ENCODE measurements at places on chromosomes 12 and 14.

DNA sequence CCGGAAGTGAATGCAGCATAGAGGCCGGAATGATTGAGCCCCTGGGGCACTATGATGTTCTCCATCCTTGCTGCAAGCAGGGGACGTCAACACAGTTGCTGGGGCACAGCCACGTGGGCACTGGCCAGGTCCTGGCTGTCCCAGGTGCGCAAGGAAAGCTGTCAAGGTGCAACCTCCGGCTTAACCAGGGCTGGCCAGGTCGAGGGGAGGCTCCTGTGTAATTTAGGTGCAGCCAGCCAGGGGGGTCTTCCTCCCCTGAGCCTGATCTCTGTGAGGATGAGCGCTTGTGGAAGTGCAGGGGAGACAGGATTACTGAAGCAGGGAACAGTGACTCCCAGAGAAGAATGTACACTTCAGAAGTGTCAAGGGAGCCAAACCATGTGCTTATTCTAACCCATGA lies 852.8 kb upstream of the TMEM132C start:
- DNase-seq, result no peak

- DNase-seq, result no peak
Observed at GRCh38 chr12:122081083-122081696, 2.6 kb downstream of the MLXIP start.

- no peak for DNase-seq
Observed at GRCh38 chr12:94567761-94568160, 82.6 kb downstream of the TMCC3 start.

- no peak for DNase-seq
Observed at GRCh38 chr14:68986926-68987652, 8.0 kb upstream of the ACTN1 start.

DNA sequence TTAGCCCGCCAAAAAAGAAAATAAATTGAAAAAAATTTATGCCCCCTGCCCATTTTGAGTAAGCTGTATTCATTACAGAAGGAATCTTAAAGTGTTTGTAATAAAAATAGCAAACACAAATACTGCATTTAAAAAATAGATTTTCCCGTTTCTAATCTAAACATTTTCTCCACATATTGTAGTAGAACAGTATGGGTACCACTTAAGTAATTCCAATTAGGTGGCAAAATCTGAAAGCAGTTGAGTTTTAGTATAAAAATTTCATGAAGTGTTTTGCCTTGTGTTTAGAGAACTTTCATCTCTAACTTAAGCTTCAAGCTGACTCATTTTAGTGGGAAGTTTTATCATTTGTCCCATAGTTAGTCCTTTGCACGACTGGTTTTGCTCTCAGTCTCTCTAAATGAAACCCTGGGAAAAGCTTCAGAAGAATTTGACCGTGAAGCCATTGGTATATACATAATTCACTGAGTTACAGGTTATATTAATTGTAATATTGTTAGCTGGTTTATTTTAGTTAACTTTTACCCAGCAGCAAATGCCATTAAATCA lies 214.6 kb downstream of the ERC1 start:
- no peak for DNase-seq

DNA sequence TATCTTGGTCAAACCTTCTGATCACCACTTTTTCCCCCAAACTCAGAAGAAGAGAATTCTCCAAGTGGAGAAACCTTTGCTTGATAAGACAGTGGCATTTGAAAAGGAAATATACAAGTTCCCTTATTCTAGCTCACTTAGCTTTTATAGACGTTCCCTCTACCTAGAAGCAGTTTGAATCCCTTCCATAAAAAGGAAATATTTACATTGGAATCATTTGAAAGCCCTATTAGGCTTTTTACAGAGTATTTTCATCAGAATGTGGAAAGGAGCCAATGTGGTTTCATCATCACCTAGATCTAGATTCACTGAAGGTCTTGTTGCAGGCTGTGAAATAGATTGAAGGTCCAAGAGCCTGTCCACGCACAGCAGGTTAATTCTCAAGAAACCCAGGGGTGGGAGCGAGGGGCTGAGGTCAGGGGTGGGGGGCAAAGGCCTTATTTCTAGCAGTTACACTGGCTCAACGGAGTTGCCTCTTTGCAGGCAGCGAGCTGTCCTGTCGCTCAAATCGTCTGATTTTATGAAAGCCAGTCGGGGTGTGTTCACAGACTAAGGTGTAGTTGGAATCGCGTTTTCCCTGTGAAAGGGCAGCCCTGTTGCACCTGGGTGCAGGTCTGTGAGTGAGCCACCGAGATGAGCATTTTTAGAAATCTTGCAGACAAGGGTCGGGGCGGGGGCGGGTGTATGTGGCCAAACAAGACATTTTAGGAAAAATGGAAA lies 45.6 kb downstream of the AACS start:
- DNase-seq, result no peak

- DNase-seq, result no peak
Observed at GRCh38 chr14:32662211-32662610, 276.5 kb upstream of the NPAS3 start.

DNA sequence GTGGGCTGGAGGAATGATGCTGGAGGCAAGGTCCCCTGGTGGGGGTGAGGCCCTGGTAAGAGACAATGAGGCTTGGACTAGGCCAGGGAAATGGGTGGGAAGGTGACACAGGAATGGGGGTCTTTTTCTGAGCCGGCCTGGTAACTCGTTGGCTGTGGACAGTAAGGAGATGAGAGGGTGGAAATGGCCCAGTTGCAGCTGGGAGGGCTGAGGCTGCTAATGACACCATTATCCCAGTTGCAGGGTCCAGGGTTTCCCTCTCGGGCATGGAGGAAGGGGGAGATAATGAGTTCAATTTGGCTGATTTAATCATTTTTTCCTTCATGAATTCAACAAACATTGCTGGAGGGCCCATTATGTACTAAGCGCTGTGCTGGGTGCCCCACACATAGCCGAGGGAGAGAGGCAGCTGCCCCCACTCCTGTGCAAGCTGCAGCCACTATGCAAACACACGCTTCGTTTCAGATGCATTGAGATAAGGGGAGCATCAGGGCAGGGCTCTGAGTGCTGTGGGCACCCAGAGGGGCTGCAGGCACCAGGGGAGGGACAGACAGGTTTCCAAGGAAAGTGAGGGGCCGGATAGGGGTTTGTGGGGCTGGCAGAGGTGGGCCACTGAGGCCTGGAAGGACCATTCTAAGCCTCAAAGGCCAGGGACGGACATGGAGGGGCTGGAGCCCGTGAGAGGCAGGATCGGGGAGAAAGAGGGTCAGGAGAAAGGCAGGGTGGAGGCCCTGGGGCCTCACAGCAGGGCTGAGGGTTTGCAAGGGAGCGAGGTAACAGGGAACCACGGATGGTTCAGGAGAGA lies 43.2 kb upstream of the MEG3 start:
- no peak for DNase-seq

DNA sequence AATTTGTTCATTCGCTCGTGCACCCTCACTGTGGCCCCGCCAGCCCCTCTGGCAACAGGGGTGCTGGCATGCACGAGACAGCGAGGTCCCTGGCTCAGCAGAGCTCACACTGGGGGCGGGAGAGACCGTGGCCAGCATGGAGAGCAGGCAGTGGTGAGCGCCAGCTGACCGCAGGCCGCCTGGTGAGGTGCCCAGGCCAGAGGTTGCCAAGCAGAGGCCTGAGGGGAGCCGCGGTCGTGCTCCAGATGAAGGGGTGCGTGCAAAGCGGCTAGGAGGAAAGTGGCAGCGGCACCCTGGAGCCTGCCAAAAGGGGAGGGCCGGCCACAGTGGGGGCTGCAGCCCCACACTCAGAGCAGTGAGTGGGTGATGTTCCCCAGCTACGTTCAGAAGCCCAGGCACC lies 56.1 kb downstream of the CDC42BPB start:
- no peak for DNase-seq

GRCh38 chr12:107929436-107929835 lies 154.9 kb downstream of the ASCL4 start:
- DNase-seq, result no peak

GRCh38 chr12:62915204-62915529 lies 19.8 kb downstream of the PPM1H start:
- DNase-seq, result no peak

- no peak for DNase-seq
Observed at GRCh38 chr14:101227611-101228594, 324.4 kb upstream of the RTL1 start.
